MV-4-11 (cell line): ENCODE measurements at places on chromosomes 5 and 9.

DNA sequence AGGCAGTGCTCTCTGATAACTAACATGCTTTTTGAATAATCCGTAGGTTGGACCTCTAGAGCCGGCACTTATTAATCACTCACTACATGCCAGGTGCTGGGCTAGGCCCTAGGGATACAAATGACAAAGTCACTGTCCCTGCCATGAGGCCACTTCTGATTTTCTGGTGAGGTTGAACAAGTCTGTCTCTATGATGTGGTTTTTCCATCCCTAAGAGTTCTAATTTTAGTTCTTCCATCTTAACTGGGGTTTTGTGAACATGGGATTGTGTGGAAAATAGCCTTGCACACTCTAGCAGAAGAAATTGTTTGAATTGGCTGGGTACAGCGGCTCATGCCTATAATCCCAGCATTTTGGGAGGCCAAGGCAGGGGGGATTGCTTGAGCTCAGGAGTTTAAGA, 64.6 kb downstream of the IL31RA start:
- no peak for DNase-seq

- DNase-seq = peak; percentile 40
Measured at GRCh38 chr5:140633021-140633471, at the start of gene CD14. CD14 (minus strand) TSS chr5:140633175; CDS start chr5:140633071, 104 bp downstream.

- no peak for DNase-seq
Measured at GRCh38 chr9:20405616-20406015, 216.7 kb downstream of the MLLT3 start.

- no peak for DNase-seq
Measured at GRCh38 chr9:108257382-108257781, 598.4 kb downstream of the ACTL7B start.

DNA sequence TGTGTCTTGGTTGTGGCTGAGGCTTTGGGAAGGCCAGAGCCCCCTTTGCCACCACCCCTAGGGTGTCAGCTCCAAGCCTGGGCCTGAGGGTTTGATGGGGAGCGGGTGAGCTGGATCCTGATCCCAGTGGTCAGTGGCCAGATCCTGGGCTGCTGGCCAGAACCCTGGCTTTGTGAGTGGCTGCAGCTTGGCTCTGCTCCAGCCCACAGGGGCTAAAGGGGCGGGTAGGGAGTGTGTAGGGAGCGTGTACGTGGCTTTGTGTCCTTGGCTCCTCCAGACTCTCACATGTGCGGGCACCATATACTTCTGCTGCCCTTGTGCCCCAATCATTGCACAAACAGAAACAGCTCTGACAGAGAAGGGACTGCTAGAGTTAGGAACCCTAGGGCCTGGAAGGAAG, 1.2 kb upstream of the IL11RA start:
- DNase-seq = no peak

DNA sequence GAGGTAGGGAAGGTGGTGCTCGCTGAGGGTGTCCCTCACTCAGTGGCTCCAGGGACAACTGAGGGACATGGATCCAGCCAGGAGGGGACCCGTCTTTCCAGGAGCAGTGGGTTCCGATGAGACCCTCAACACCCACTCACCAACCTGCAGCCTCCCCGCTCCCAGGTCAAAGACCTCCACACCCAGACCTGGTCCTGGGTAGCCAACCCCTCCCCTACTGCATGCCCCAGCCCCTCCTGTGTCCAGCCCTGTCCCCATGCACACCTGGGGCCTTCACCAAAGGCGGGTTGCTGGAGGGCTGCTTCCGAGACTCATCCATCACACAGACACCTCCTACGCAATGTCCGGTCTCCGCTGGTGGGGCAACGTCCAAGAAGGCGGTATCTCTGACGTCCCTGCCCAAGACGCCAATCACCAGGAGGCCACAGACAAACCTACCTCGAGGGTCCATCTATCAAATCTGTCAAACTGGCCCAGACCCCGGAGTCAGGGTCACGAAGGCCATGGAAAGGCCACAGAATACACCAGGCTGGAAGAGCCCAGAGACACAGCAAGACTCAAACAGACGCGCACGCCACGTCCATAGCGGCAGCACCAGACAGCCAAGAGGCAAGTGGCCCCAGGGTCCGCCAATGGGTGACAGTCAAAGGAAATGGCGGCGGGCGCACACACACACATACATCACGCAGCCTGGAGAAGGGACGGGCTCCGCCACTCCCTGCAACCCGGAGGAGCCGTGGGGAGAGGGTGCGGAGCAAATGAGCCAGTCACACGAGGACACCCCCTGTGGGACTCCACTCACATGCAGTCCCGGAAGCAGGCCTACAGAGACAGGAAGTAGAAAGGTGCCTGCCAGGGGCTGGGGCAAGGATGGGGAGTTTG, 10.8 kb downstream of the NACC2 start:
- DNase-seq = no peak

DNA sequence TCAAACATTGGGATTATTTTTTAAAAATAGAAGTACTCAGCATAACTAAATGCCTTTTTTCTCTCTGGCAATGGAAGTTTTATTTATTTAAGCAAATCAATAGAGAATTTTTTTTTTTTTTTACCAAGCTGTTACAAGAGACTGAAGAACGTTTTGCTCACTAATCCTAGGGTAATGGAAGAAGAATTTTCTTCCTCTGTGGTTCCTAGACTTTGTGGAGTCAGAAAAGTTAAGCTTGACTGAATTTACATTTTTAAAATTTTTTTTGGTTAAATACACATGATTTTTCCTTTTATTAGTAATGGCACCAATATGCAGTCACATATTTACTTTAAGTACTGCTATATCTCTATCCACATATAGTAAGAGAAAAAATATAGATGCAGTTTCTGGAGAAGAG, 189.8 kb downstream of the PCSK1 start:
- no peak for DNase-seq

GRCh38 chr5:52709167-52709925, 78.4 kb upstream of the ITGA1 start:
- peak; percentile 81 for DNase-seq

DNA sequence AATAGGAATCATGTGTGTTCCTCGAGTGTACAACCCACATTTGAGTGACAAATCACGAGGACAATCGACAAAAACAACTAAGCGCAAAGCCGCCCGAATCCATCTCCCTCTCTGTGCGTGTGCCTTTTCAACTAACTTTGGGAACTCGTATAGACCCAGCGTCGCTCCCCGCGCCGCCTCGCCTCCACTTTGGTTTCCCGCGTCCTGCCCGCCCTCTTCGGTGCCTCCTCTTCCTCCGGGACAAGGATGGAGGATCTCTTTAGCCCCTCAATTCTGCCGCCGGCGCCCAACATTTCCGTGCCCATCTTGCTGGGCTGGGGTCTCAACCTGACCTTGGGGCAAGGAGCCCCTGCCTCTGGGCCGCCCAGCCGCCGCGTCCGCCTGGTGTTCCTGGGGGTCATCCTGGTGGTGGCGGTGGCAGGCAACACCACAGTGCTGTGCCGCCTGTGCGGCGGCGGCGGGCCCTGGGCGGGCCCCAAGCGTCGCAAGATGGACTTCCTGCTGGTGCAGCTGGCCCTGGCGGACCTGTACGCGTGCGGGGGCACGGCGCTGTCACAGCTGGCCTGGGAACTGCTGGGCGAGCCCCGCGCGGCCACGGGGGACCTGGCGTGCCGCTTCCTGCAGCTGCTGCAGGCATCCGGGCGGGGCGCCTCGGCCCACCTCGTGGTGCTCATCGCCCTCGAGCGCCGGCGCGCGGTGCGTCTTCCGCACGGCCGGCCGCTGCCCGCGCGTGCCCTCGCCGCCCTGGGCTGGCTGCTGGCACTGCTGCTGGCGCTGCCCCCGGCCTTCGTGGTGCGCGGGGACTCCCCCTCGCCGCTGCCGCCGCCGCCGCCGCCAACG, at the start of gene GPR150:
TSS of gene GPR150 (plus strand) at position 58 of the 840 bp plus-strand sequence. CDS start at position 247, 189 bp downstream.
- peak; percentile 48 for DNase-seq

DNA sequence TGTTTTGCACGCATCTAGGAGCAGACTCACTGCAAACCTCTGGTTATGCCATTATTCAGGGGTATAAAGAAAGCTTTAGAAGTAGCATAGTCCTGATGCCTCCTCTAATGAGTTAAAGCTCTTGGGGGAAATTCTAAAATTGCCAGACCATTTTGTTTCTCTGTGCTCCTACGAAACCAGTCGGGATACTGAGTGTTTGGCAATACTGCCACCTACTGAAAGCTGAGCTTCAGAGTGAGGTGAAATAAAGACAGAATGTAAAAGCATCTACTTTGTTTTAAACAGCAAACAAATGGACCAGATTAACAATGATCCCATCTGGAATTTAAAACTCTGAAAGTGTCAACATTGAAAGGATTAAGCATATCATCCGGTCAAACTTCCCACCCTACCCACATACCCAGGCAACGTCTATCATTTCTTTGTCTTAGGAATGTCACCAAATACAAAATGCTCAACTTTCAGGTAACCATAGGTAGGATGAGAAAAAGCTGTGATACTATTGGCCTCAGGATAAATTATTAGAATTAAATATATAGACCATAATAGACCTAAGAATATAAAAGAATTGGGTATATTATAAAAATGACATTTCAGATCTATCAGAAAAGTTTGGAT, 77.8 kb upstream of the SHISAL2B start:
- peak; percentile 18 for DNase-seq

- DNase-seq = no peak
Measured at GRCh38 chr5:71483355-71483754, 27.9 kb downstream of the BDP1 start.

DNA sequence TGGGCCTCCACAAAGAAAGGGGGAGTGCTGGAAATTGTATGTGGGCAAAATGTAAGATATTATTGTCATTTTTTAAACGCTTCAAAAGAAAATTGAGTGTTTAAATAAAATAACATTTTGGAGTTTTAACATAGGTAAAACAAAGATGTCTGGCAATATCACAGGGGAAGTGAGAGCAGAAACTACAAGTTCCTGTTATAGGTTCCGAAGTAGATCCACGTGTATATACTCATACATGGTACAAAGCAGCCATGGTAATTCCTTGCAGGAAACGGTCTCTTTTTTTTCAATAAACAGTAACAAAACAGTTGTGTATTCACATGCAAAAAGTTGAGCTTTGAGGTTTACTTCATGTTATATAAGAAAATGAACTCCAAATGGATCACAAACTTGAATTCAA, 78.4 kb downstream of the MTRR start:
- DNase-seq = peak; percentile 30

- DNase-seq = no peak
Measured at GRCh38 chr5:55485073-55485472, 49.7 kb downstream of the PLPP1 start.

- peak; percentile 57 for DNase-seq
Measured at GRCh38 chr9:128724744-128725211, 851 bp upstream of the ZDHHC12 start.
